ENCODE measurements at places on chromosomes 2 and 18.

GRCh38 chr2:219000569-219000960, 7.3 kb upstream of the CRYBA2 start:
- DNase-seq = no peak

DNA sequence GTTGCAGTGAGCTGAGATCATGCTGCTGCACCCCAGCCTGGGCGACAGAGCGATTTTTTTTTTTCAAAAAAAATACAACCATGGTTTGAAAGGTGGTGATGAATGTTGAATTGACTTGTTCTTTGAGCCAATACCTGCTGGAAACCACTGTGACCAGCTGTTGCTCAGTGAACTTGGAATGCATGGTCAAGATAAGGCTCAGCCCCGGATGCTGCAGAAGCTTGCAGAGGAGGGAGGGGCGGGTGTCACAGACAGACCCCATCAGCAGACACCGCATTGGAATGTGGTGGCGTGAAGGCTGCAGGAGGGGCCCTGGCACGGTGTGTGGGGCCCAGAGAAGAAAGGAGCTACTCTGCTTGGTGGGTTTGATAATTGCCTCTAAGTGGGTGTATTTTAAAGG, 91.6 kb downstream of the ITGB1BP1 start:
- DNase-seq = peak; percentile 26

DNA sequence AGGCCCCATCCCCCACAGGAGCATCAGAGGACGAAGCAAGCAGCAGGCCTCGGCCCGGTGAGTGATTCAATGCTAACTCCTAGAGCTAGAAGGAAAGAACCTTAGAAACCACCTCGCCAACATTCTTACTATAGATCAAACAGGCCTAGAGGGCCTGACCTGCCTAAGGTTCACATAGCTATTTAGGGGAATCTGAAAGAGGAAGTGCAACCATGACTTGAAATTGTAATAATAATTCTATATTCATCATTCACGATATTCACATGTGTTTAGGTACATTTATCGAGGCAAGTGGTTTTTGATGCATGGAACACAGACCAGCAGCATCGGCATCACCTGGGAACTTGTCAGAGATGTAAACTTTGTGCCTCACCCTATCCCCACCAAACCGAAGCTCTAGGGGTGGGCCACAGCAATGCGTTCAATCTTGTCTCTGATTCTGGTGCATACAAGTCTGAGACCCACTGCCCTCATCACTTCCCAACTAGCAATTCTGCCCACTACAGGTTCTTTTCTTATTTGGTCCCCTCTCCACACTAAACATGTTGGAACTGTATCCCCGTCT, 78.0 kb upstream of the DNMT3A start:
- DNase-seq = no peak

- DNase-seq = no peak
Measured at GRCh38 chr2:181900007-181900651, 8.6 kb downstream of the ITPRID2 start.

- DNase-seq = no peak
Measured at GRCh38 chr2:37779139-37779538, 107.7 kb upstream of the CDC42EP3 start.

- peak; percentile 26 for DNase-seq
Measured at GRCh38 chr2:206989311-206989710, 50.0 kb downstream of the CPO start.

DNA sequence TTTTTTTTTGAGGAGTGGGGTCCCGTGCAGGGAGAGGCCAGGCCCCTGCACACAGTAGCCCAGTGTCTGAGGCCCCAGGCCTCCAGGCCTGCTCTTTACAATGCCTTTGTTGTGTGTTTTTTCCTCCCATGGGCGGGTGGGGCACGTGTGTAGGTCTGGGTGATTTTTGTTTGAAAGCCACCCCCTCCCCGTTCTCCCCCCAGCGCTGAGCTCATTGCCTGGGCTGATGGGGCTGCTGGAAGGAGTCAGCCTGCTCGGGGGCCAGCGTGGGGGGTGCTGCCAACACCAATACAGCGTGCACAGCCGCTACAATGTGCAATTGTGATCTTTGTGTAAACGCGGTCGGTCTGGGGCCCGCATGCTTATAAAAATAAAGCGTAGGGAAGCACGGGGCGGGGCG, 142.7 kb downstream of the DYSF start:
- no peak for DNase-seq

DNA sequence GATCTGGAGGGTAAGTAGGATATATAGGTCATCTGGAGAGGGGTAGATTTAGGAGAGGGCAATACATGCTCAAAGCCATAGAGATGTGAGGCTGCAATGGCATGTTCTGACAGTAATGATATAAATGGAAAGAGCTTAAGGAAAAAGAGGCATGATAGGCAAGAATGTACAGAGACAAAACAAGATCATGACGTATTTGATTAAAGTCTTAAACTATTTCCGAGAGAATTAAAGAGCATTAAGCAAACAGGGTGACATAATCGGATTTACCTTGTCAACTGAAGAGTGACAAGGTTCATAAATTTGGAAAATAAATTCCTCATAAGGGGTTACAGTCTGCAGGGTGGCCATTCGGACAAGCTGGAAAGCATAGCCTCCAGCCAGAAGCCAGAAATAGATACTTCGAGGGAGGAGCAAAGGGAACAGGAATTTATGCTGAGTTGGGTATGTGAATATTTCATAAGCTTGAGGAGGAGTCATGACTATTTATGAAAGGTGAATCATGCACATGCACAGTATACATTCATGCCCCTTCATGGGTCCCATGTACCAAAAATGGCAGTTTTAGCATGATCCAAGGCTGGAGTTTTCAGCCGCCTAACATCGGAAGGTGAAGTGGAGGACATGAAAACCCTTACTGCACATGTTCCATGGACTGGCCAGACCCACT, 396.2 kb upstream of the VWC2L start:
- DNase-seq = peak; percentile 10

DNA sequence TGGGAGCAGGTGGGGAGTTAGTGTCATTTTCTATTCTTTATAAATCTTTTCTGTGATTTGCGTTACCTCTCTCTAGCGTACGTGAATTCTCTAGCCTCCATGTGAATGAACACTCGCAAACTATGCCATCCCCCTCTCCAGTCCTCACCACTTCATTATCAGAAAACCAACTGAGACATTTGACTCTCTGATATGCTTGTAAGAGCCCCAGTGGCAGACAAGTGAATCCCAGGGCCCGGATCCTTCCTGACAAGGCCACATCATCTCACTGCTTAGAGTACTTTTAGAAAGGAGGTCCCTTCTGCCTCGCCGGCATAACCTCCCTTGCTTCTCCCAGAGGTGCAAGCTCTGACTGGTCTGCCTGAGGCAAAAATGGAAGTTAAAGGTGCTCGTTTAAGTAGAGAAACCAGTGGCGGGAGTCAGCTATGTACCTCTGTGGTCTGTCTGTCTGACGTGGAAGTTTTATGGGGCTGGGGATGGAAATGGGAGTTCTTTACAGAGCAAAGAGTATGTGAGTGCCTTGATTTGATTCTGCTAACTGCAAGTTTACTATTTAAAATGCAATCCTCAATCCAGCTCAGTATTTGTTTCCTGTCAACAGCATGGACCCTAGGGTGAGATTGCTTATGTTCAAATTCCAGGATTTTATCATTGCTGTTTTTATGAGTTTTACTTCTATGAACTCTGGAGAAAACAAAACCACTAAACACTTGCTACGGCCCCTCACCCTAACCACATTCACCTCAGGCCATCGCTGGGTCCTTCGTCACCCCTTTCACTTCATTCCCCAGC, 114.9 kb upstream of the MSTN start:
- no peak for DNase-seq

DNA sequence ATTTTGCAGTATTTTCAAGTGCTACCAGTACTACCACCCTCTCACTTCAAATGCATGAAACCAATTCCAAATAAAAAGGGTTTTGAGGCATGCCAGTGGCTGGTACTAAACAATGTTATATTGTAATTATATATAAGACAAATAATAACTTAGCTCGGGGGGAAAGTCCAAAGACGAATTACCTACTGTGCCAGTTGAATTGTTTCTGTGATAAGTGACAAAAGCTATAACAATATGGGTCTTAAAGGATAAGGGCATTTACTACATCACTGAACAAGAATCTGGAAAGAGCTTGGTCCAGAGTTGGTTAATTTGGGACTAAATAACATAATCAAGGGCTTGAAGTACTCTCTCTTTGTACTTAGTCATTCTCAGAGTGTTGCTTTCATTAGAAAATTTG, 404.7 kb upstream of the CHAC2 start:
- DNase-seq = no peak

GRCh38 chr2:168816369-168816768, 13.9 kb downstream of the NOSTRIN start:
- DNase-seq = peak; percentile 84

GRCh38 chr2:228590681-228591080, 409.2 kb upstream of the SPHKAP start:
- DNase-seq = no peak

- peak; percentile 23 for DNase-seq
Measured at GRCh38 chr2:43027097-43027873, 199.1 kb downstream of the ZFP36L2 start.

DNA sequence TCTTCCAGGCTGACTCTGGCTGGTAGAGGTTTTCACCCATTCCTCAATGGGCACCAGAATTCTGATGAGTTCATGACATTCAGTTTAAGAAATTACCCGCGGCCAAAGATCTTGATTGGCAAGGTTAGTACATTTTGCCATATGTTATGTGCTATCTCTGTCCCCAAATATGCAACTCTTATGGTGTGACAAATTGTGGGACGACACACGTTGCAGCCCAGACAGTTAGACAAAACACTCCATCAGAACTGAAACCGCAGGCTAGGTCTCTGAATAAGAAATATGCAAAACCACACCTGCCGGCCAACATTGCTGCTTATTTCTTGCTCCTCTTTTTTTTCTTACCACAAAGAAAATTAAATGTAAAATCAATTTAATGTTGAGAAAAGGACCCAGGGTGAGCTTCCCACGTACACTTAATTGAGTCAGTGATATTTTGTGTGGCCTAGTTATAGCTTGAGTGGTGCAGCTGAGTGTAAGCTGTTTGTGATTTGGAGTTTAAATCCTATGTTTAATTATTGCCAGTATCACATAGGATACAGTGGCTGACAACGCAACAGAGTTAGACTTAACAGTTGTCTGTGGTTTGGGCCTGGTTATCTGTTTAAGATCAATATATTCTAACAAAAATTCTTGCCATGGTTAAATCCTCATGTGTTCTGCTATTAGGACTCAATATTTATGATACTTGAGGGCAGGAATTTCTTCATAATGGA, 35.7 kb upstream of the LTBP1 start:
- no peak for DNase-seq

DNA sequence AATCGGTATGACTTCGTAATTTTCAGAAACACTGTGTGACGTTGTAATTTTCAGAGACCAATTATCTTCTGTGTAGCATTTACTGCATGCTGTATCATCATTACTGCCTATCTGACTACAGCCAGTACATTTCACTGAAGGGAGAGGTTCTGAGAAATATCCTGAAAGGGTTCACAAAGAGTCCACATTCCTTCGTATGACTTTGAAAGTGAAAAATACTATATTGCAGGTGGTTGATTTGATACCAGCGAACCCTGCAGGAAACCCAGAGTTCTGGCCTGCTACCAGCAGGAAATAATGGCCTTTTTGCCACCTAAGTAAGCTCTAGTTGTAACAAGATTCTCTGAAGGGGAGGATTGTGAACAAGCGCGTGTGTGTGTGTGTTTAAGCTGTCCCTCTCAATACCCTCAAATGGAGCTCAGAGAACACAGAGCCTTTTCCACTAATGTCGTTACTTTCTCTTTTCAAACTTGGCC, 155.5 kb downstream of the ARHGAP28 start:
- DNase-seq = peak; percentile 12

DNA sequence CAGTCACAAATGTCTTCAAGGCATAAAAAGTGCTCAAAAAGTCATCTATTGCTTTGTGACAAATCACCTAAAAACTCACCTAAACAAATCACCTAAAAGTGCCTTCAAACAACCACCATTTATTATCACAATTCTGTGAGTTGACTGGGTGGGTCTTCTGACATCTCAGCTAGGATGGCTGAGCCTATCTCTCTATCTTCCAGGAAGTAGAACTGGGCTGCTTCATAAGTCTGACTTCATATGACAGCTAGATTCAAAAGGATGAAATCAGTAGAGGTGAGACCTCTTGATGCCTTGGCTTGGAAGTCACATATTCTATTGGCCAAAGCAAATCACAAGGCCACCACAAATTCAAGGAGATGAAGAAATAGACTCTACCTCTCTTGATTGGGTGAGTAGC, 199.2 kb upstream of the SLC39A10 start:
- no peak for DNase-seq

DNA sequence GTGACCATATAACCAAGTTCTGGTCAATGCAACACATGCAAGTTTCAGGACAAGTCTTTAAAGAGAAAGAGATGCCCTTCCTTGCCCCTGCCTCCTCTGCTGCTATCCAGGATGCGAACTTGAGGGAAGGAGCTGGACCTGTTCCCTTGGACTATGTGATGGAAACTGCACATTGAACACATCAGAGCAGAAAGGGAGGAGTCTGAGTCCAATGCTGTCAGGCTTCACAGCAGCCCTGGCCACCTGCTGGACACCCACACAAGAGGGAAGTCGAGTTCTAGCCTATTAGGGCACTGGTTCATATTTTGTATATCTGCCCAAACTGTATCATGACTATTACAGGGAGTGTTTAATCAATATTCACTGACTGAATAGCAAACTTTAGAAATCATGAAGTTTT, 38.3 kb upstream of the TEX51 start:
- DNase-seq = no peak

DNA sequence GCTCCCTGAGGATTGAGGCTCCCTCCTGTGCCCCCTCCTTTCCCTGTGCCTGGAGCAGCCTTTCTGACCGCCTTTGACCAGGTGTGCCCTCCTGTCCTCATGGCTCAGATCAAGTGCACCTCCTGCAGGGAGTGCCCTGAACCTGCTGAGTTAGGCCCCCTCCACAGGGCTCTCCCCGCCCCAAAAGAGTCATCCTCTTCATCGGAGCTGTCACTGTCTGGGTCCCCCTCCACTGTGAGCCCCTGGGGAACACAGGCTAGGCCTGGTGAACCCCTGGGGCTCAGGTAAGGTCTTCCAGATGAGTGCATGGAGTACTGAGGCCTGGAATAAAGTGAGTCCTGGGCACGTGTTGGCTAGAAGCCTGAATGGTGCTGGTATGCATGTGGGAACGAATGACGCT, 173.5 kb downstream of the INHBB start:
- no peak for DNase-seq

DNA sequence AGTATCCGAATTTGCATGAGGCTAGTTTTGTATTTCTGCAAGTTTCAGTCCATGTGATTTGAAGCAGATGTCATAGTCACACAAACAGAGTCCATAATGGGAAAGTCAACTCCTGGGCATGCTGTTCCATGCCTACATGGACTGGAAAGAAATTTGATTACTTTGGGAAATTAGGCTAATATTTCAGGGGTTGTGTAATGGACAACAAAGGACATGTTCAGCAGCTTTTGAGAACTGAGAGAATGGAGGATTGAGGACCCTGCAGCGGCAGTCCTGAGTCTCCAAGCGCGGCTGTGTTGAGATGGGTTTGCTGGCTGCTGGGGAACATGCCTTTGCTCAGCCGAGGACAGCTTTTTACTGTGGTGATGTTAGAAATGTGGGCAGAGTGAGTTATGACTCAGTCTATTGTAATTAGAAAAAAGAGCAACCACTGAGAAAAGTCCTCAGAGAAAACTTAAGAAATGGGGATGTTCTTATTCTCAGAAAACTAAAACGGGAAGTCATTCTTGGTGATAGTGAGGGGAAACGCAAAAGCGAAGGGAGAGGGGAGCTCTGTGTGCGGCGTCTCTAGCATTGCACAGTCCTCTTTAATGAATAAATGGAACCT, 149.2 kb downstream of the FAM210A start:
- peak; percentile 62 for DNase-seq

- DNase-seq = no peak
Measured at GRCh38 chr2:174994381-174994780, 10.8 kb downstream of the CHN1 start.

Data from EH (cell line).